ENCODE measurements at places on chromosomes 12 and 14.

DNA sequence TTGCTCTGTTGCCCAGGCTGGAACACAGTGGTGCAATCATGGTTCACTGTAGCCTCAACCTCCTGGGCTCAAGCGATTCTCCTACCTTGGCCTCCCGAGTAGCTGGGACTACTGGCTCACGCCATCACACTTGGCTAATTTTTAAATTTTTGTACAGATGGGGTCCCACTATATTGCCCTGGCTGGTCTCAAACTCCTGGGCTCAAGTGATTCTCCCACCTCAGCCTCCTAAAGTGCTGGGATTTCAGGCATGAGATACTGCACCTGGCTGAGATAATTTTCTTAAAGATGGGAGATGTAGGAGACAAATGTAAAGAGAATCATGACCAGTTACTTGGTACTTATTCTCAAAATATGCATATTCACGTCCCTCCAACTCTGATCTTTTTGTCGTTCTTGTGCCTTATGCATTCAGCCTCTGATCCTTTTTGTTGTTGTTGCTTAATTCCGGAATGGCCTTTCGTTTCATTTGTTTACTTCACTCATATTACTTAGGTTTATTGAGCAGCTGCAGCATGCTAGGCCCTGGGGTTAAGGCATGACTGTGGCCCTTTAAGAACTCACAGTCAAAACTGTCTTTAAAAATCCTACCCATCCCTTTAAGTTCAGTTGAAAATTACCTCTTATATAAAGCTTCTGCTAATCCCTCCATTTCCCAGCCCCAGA is 8.9 kb downstream of the RBMS2 start:
- no peak for DNase-seq

GRCh38 chr12:80625051-80625450 is 82.4 kb upstream of the MYF6 start:
- DNase-seq, result no peak

DNA sequence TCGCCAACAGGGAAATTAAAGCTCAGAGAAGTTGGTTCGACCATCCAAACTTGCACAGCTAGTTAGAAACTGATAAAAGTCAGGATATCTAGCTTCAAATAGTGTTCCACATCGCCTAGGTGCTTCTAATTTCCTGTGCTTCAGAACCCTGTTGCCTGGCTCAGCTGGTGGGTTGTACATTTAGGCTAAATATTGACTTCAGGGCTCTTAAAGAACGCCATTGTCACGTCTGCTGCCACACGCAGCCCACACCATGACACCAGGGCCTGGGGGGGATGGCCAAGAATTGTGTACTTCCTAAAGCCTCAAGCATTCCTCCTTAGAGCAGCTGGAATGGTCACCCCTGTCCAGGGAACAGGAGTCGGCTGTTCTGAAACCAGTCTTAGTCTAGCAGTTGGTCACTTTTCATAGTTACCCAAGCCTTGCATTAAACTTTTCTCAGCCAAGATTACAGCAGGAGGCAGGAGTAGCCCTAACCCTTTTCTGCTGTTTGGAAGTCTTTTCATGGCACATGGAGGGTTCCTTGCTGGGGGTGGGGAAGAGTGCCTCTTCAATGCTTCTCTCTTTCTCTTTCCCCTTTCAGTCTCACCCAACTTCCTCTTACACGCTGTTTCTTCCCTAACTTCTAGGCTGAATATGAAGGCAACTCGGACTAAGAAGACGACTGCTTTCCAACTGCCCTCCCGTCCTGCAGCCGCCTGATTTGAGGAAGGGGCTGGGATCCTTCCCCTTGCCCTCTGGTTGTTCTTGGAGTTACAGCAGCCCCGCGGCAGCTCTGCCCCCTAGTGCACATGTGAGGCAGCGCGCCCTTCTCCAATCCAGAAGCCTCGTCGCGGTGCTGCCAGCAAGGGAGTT is 17.1 kb downstream of the FOS start:
- DNase-seq, result peak; percentile 66

DNA sequence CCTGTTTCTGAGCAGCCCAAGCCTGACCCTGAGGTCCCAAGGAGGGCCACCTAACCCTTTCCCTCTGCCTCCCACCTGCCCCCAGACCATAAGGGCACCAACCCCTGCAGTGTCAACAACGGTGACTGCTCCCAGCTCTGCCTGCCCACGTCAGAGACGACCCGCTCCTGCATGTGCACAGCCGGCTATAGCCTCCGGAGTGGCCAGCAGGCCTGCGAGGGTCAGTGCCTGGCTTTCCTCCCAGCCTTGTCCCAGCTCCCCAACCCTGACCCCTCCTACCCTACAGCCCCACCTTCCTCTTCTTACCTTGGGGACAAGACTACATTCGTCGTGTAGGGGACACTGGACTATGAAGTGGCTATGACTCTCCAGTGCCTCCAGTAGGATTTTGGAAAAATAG is 33.7 kb upstream of the LRP1-AS start:
- no peak for DNase-seq

DNA sequence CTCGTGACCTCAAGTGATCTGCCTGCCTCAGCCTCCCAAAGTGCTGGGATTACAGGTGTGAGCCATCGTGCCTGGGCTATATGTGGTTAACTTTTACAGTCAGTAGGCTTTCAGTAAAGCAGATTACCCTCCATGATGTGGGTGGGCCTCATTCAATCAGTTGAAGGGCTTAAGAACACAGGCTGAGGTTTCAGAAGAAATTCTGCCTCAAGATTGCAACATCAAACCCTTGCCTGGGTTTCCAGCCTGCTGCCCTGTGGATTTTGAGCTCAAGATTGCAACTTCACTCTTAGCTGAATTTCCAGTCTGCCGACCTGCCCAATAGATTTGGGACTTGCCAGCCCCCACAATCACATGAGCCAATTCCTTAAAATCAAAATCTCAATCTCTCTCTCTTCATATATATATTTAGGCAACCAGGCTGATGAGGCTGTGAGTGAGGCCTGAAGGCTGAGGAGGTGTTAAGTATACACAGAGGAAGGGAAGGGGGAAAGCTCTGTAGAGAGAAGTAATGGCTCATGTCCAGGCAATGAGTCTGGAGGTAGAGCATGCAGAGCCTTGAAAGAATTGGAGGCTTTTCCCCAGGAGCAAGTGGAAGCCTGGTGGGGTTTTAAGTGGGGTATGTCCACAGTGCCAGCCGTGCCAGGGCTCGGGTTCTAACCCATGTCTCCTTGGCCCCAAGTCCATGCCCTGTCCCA is 33.3 kb upstream of the ACTN1 start:
- DNase-seq, result no peak

- no peak for DNase-seq
These were observed 3.7 kb upstream of the CACNA2D4 start for GRCh38 chr12:1922075-1922709.

GRCh38 chr12:12467688-12468261 is 94.9 kb downstream of the DUSP16 start:
- DNase-seq, result no peak

DNA sequence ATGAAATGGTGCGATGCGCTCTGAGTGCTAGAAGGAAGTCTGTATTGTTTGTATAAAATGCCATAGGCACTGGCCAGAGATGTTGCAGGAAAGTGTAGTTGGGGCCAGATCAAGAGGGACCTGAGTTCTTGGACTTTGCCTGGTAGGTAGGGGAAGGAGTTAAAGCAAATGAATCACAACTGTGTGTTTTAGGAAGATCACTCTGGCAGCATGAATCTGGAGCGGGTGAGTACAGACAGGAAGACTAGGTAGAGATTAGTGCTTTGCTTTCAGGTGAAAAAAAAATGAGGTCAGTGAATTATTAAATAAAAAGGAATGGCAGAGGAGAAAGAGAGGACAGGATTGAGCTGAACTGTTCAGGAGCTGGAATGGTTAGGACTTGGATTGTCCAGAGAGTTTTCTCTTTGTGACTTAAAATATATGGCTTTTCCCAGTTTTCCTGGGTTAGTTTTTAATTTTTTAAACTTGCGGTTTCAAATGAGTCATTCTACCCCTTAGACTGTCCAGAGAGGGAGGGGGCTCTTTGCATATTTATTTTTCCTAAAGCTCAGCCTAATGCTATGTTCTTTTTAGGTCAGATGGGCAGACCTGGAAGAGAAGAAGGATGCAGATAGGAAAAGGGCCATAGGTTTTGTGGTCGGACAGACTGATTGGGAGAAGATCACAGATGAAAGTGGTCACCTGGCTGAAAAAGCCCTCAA is 41.1 kb downstream of the PROX2 start:
- no peak for DNase-seq

DNA sequence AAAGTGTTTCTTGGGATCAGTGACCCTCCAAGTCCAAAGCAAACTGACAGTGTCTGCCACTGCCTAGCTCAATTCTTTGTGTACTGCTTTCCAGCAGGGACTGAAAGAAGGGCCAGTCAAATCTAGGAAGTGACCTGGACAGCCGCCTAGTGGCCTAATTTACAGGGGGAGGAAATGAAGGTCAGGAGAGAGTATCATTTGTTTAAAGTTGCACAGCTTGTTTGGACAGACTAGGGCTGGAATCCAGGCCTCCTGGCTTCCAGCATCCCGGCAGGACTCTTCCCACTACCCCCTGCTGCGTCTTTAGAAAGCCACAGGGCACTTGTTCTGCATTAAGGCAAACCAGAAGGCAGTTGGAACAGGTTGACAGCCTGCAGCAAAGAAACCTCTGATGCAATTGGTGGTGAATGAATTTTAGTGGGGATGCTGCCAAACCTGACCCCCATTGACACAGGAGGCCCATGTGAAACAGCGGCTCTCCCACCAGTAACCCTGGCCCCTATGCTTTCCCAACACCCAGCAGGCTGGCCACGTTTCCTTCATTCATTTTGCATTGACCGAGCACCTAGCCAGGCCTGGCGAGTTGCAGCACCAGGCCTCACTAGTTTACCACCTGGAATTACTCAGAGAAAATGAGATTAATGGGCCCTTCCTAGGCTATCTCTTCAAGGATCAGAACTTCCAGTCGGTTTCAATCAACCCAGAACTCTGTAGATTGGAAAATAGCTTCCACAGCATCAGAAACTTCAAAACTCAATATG is 28.2 kb downstream of the GALNT16 start:
- no peak for DNase-seq

DNA sequence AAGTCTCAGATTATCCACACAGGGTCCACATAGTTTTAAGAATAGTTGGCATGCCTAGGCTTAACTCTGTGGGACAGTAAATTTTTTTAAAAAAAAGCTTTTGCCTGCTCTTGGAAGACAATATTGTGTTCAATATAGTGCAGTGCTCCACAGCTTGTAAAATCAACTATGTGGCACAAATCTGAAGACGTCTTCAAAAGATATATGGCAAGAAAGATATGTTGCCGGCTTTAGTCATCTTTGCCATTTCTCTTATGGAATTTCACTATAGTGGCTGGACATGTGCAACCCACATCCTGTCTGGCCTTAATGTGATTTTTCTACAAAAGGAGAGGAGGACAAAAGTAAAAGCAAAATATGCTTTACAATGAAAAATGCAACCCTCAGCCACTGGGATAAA is 90.5 kb downstream of the MGST1 start:
- no peak for DNase-seq

DNA sequence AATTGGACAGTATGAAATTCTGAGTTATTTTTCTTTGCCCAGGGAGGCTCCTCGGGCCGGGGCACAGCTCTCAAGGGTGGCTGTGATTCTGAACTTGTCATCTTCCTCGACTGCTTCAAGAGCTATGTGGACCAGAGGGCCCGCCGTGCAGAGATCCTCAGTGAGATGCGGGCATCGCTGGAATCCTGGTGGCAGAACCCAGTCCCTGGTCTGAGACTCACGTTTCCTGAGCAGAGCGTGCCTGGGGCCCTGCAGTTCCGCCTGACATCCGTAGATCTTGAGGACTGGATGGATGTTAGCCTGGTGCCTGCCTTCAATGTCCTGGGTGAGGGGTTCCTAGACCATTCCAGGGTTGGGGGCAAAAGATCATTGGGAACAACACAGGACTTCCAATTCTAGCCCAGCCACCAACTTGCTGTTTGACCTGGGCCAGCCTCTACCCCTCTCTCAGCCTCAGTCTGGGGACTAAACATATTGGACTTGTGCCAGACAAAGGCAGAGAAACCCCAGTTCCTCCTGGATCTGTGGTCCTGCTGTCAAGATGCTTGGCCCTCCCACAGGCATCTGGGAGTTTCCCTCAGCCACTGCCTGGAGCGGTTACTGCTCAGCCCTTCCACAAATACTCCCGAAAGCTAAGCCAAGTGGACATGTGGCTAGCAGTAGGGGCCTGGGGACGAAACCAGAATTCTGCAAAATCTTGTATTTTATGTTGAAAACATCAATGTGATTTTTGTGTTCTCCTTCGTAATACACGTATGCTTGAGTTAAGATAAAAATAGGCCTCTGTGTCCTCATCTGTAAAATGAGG is 3.5 kb downstream of the OAS3 start:
- DNase-seq, result no peak

- DNase-seq, result no peak
These were observed 866.3 kb downstream of the NRXN3 start for GRCh38 chr14:79036441-79036840.

- DNase-seq, result peak; percentile 2
These were observed 117.9 kb upstream of the SFSWAP start for GRCh38 chr12:131592972-131593371.

DNA sequence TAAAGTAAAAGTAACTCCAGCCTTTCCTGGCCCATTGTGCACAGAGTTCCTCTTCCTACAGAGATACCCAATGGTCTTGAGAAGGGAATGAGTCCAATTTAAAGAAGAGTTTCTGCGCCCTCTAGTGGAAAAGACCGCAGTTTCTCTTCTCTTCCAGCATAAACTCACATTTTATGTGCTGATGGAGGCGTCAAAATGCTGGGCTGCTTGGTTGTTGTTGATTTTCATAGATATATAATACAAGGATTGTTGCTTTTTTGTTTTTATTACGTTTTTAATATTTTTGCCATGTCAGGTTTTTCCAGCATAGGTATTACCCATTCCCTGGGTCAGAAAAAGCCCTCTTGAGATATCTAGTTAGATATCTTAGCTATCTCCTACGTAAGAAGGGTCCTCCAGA is 356.9 kb upstream of the STXBP6 start:
- DNase-seq, result no peak

GRCh38 chr14:21168055-21168454 is 12.2 kb upstream of the OR5AU1 start:
- no peak for DNase-seq

- peak; percentile 57 for DNase-seq
These were observed 5.3 kb downstream of the ASB2 start for GRCh38 chr14:93970965-93971634.

DNA sequence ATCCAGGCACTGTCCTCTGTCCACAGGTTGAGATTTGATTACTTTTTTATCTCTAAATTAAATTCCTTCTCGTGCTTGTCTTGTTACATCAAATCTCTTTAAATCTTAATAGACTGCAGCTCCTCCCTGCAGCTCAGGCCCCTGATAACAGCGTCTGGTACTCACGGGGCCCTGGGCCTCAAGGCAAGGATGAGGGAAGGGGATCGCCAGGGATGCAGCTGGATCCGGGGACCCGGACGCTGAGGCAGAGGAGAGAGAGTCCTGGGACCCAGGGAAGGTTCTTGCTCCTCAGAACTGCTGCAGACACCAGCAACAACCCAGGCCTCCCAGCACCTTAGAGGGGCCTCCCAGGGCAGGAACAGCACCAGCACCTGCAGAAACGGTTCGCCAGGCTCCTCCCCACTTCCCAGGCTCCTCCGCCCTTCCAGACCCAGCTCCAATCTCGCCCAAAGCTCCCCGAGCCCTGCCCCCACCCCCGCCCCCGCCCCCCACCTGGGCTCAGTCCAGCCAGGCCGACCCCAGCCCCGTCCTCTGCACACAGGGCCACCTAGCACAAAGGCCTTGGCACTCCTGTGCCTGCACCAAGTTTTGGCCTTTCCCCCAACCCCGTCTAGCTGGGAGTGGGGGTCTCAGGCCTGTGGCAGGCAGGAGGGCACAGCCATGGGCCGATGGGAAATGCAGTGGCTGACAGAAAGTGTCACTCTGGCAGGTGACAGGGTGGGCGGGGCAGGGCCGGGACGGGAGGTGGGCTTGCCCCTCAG is 60.3 kb upstream of the GALNT9 start:
- no peak for DNase-seq

- no peak for DNase-seq
These were observed 11.1 kb upstream of the TMPO start for GRCh38 chr12:98504368-98504617.

Measured in stimulated activated CD4-positive, alpha-beta T cell treated with anti-CD3 and anti-CD28 coated beads, Interleukin-12 subunit alpha, Interleukin-12 subunit beta, amount 100 ng/mL, for 24 hours (primary cell).